Stimulated activated naive CD4-positive, alpha-beta T cell treated with Interleukin-2 at 50 U/mL for 16 hours (primary cell): ENCODE measurements at places on chromosomes 2 and 18.

GRCh38 chr18:71028285-71028762 lies 739.5 kb downstream of the SOCS6 start:
- DNase-seq: no peak

DNA sequence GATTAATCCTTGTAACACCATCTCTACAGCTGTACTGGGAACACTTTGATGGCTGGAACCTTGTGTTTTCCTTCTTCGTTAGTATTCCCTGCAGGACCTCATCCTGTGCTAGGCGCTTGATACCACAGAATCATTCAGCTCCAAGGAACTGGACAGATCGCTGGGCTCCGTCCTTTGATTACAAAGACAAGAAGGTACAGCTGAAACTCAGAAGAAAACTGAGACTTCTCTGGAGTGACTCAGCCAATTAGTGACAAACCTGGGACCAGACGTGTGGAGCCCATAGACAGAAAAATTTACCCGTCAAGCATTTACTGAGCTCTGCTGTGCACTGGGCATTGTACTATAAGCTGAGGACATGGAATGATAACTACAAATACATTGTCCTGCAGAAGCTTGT lies 67.3 kb downstream of the NCKAP5 start:
- DNase-seq: no peak

DNA sequence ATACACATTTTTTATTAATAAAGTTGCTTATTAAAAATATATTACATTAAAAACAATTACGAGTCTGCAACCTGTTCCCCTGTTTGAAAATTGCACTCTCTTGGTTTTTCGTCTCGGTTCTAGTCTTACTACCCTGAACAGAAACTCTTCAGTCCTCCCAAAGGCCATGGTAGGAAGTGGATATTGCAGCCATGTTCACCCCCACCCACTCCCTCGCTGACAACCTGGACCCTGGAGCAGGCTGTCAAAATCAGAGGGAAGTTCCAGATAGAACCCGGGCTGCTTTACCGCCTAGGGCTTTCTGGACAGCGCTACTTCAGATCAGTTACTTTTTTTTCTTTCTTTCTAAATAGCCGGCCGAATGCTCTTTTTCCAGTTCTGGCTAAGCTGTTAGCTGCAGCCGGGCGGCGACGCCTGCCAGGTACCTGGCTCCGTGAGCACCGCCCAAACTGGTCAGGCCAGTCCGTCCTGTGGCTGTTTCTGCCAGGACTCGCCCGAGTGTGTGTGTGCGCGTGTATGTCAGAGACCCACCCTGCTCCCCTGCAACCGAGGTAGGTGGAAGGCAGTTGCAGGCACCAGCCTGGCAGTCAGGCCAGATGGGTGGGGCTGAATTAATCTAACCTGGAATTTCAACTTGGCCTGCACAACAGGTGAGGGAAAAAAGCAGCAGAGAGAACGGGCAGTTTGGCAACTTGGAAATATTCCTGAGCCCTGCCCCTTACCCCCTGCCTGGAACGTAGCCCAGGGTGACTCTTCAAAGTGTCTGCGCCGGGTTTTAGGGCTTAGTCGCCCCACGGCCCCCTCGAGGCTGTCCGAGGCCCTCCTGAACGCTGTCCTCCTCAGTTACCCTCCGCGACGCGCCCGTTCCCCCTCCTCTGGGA lies 1.1 kb upstream of the TET3 start:
- no peak for DNase-seq

DNA sequence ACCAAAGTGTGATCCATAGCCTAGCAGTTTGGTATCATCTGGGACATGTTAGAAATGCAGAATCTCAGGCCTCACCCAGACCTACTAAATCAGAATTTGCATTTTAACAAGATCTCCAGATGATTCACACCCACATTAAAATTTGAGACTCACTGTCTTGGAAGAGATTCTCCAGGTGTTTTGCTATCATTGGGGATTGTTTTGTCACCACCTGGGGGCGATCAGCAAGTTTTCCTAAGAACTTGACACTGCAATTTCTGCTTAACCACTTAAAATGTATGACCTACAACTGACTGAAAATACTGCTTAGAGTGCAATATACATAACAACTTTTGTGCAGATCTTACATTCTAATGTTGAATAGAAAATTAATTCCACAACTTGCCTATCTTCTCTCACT lies 18.9 kb upstream of the ITGA4 start:
- DNase-seq: no peak

DNA sequence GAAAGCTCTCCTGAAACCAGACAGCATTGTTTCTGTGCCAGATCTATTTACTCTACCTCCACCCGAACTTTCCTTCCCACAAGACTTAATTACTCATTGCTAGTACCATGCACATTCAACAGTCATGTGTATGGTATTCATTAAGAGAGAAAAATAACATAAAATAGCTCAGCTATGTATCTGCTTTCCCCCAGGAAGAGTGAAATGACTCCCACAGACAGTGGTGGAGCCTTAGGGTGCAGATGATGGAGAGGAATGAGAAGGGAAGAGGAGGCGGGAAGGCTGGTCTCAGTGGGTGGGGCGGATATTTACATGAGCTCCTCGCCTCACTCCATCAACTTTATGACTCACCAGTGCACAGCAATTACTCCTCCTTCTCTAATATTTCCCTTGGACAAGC lies 724.5 kb downstream of the EPHA4 start:
- DNase-seq: no peak

- DNase-seq: no peak
Observed at GRCh38 chr2:227376656-227377396, 2.3 kb downstream of the TM4SF20 start.

- no peak for DNase-seq
Observed at GRCh38 chr2:70133127-70133452, 45.8 kb downstream of the PCBP1 start.

DNA sequence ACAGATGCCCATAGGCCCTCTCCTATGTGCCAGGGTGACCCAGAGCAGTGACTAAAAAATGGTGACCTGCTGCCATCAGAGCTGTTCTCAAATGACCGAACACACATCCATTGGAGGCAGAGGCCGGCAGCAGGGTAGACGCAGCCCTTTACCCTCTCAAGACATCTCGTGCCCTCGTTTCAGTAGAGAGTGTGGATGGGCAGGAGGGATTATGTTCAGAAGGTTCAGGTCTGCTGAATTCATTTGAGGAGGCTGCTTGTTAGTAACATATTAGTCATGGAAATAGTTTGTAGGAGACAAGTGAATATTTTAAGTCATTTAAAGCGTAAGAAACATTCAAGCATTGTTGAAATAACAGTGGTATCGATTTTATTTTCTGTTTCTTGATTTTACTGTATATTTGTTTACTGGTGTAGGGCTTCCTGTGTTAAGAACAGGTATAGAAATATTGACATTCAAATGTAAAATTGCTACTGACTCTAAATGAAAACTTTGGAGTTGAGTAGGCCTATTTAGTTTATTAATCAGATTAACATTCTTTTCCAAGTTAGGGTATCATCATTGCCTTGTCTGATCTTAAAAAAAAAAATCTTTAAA lies 82.6 kb downstream of the ZNF532 start:
- no peak for DNase-seq

- no peak for DNase-seq
Observed at GRCh38 chr18:31398191-31398590, 21.6 kb downstream of the DSG4 start.

- no peak for DNase-seq
Observed at GRCh38 chr18:48342581-48342980, 66.6 kb downstream of the ZBTB7C start.

DNA sequence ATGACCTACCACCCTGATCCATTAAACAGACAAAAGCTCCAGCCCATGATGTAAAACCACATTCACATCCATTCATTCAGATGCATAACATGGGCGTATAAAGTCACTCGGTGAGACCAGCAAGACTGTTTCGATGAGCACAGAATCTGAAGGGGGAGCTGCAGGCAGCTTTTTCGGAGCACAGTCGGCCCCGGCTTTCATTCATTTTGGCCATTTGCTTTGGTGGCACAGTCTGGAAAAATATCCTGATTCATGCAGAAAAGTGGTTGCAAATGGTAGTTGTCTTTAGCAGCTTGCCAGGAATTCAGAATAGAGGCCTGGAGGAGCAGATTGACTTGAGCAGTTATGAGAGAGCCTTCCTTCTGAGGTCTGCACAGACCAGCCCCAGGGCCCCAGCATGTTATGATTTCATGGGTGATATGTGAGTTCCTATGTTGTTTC lies 11.2 kb downstream of the ARID5A start:
- no peak for DNase-seq

DNA sequence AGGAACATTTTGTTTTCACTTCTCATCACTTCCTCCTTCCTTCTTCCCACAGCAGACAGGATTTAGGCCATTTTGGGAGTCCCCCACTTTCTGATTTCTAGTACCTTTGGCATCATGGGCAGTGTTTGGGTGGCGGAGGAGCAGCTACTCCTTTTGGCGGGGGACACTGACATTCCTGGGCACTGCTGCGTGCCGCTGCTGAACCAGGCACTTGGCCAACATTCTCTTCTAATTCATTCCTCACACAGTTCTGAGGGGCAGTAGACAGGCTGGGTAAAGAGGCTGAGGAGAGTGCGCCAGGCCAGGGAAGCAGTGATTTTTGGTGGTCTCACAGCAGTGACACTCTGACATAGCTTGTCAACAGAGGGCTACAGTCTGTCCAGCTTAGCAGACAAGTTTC lies 270.2 kb downstream of the LOXHD1 start:
- DNase-seq: no peak

DNA sequence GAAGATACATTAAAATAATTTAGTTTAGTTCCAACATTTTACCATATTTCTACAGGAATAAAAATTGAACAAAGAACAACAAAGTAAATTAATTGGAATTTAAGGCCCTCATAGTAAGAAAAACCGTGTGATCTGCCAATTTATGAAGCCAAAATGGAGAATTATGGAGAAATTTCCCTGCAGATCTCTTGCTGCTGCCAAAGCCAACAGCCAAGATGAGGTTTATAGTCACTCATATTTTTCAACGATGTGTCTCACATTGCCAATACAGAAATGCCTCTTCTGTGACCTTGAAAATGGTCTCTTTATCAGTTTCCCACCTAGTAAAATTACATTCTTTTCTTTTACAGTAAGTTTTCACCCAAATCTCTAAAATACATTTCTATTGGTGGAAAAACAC lies 317.2 kb upstream of the FIGN start:
- no peak for DNase-seq

DNA sequence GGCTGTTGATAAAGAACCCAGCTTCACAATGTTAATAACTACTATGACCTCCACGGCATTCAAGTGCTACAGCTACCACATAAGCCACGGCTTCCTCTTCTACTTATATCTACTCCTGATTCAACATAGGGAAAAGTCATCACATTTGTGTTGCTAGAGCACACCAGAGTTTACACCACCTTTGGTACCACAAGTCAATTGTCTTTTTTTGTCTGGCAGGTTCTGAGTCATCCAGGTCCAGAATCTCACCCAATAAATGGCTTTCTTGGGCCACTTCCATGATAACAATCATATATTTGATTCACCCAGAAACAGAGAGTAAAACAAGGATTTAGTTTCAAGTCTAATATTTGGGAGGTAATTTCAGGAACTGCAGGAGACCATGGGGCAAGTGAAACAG lies 480.2 kb downstream of the TMX3 start:
- no peak for DNase-seq

DNA sequence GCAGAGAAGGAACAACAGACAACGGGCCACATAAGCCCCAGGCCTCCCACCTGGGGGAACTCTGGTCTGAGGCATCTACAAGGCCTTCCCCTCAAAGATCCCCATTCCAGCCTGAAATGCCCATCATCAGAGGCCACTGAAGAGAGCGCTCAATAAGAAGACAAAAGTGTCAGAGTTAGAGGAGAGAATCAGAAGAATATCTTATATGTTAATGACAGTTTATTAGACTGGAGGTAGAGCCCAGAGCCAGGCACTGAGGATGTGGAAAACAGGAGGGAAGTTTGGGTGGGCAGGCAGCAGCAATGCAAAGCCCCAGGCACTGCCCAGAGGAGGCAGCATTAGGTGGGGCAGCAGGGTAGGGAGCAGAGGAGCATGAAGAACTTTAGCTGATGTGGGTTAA lies 2.9 kb upstream of the CTIF start:
- DNase-seq: no peak

- DNase-seq: no peak
Observed at GRCh38 chr2:24844023-24844685, 50.9 kb downstream of the CENPO start.

DNA sequence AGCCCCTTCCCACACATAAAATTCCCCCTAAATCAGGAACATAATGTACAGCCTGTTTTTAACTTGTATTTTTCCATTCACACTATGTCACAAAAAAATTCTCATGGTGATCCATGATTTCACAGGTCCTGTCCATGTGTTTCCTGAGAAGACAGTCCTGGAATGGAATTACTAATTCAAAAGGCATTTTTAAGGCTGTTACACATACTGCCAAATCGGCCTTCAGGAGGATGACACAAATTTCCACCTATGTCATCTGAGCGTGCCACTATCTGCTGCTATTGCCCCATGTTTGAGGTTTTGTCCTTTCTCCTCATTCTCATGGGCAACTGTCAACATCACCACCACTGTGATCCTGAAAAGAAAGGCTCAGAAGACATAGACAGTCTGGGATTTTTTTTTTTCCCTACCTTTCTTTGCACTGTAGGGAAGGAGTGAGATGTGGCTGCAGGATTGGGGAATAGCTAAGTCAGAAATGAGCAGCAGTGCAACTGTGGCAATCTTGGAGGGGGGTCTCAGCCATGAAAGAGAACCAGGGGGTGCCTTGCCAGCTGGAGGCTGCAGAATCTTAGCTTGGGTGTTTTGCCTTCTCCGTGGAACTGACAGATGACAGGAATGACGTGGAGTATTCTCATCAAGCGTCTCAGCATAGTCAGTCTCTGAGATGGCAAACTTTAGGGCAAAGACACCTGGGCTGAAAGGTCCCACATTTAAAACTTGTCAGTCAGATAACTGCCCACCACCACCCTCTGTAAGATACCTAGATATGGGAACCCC lies 73.4 kb downstream of the MARCHF4 start:
- DNase-seq: no peak

GRCh38 chr2:143564419-143564818 lies 435.2 kb downstream of the ARHGAP15 start:
- DNase-seq: no peak

DNA sequence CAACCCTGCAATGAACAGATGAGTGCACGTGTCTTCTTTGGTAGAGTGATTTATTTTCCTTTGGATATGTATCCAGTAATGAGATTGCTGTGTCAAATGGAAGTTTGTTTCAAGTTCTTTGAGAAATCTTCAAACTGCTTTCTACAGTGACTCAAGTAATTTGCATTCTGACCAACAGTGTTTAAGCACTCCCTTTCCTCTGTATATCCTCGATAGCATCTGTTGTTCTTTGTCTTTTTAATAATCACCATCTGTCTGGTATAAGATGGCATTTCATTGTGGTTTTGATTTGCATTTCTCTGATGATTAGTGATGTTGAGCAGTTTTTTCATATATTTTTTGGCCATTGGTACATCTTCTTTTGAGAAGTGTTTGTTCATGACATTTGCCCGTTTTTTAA lies 1608.3 kb upstream of the ZEB2 start:
- DNase-seq: no peak

- DNase-seq: no peak
Observed at GRCh38 chr2:230797515-230798495, 66.9 kb upstream of the ITM2C start.

DNA sequence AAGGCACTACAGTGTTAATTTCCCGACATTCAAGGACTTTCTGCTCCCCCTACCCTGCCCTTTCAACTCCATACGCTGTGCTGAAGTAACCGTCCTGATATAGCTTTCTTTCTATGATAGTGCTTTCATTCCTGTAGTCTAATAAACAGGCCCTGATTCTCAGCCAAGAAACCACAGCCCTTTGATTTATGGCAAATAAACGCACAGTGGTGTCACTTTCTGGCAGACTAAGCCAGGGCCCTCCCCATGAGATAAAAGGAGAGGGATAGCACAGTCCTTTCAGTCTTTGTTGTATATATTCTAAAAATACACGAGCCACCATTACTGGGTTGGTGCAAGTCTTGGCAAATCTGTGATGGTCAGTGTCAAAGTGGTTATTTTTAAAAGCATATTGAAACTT lies 291.2 kb downstream of the ALPK2 start:
- DNase-seq: no peak
